Neuronal stem cell (in vitro differentiated cells): ENCODE measurements at places on chromosomes 13 and 19.

DNA sequence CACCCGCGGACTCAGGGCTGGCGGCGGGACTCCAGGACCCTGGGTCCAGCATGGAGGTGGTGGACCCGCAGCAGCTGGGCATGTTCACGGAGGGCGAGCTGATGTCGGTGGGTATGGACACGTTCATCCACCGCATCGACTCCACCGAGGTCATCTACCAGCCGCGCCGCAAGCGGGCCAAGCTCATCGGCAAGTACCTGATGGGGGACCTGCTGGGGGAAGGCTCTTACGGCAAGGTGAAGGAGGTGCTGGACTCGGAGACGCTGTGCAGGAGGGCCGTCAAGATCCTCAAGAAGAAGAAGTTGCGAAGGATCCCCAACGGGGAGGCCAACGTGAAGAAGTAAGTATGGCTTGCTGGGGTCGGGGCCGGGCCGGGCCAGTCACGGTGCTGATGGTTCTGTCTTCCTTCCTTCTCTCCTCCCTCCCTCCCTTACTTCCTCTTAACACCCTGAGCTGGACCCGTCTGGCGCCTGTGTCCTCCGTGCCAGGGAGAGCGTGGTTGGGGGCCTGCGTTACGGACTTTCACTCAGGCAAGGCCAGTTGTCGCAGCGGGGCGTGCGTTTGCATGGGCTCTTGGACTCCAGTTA, 1.4 kb downstream of the STK11 start:
- no peak for DNase-seq

DNA sequence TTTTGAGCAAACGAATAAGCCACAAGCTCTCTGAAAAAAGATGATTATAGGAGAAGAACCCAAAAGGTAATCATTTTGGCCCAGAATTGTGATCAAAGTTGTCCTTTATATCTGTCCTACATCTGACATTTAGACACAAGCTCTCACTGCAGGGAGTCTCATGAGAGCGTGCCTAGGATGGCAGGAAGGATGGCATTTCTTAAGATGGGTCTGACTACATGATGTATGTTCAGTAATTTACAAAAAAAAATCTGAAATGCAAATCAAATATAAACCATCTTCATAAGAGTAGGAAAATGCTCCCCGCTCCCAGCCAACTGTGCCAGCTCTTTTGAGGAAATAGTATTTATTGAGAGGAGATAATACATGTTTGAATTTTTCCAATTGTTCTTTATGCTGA, 81.0 kb upstream of the MBNL2 start:
- DNase-seq, result no peak

- no peak for DNase-seq
Observed at GRCh38 chr19:10922638-10923014, 5.8 kb downstream of the YIPF2 start.

GRCh38 chr13:32947411-32948276, 68.6 kb upstream of the KL start:
- DNase-seq, result no peak

DNA sequence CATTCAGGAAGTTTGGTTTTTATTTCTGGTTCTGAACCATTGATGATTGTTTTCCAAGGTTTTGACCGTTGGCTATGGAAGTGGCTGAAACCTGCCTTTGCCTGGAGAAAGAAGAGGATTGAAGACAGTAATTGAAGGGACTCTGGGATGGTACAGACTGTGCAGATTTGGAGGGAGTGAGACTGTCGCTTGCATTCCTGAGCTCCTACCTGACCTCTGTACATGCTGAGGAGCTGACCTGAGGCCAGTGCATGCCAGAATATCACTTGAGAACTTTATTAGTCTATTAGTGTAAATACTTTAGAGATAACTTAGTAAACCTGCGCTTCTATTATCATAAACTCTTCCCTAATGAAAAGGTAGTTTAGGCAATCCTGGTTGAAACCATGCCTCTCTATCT, 276.4 kb downstream of the IRS2 start:
- no peak for DNase-seq

- DNase-seq, result no peak
Observed at GRCh38 chr19:40592170-40592569, 9.0 kb upstream of the LTBP4 start.

DNA sequence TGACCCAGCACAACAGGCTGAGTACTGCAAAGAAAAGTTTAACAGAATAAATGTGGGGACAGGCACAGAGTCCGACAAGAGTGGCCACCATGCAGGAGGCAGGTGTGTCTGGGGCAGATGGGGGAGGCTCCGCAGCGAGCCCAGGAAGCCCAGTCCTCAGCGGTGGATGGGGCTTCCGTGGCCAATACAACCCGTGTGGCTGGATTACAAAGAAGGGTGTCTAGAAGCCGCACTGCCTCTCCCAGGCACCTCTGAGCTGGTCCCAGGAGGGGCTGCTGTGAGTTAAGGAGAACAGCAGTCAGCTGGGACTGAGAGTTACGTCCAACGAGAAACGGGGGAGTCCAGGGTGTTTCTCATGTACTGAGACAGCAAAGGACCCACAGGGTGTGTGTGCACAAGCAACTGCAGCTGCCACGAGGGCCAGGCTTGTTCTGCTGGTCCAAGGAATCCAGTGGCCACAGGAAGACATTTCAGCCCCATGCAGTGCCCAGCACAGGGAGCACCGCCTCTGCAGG, 70.2 kb downstream of the SPACA7 start:
- no peak for DNase-seq

GRCh38 chr19:16062789-16063188, 13.5 kb upstream of the TPM4 start:
- no peak for DNase-seq

DNA sequence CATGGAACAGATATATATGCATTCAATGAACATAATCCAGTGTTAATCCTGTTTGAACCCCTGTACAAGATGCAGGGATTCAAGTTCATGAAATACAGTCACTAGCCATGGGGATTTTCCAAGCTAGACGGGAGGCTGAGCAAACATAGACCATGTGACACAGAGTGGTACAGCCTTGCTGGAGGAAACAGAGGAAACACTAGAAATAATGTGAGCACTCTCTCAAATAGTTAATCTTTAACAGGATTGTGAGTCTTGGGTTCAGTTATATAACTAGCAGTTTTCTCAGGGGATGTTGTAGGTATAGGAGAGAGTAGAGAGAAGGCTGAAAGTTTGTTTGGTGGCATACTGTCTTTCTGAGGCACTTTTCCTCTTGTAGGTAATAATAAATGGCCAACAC, 13.9 kb upstream of the LGALS16 start:
- no peak for DNase-seq

GRCh38 chr19:50896591-50897190, 14.5 kb downstream of the KLK4 start:
- DNase-seq, result no peak
